Suppressor macrophage (primary cell): ENCODE measurements at places on chromosomes 16 and 17.

GRCh38 chr16:66598111-66598510 is 6.4 kb upstream of the CMTM3 start:
- DNase-seq = peak; percentile 45

DNA sequence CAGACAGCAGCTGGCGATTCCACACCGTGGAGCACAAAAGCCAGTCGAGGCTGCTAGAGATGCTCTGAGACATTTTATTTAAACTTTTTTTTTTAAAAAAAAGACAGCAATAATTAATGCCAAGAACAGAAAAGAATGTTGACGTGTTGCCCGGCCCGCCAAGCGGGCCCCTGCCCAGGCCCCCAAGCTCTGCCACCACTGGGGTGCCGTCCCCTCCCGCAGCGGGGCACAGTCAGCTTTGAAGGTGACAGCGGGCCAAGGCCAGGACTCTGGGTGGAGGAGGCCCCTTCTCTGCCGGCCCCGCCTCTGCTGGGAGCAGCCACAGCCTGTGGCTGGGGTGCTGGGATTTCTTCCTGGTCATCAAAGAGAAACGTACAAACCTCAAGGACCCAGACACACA is 9.8 kb downstream of the RNF166 start:
- no peak for DNase-seq

DNA sequence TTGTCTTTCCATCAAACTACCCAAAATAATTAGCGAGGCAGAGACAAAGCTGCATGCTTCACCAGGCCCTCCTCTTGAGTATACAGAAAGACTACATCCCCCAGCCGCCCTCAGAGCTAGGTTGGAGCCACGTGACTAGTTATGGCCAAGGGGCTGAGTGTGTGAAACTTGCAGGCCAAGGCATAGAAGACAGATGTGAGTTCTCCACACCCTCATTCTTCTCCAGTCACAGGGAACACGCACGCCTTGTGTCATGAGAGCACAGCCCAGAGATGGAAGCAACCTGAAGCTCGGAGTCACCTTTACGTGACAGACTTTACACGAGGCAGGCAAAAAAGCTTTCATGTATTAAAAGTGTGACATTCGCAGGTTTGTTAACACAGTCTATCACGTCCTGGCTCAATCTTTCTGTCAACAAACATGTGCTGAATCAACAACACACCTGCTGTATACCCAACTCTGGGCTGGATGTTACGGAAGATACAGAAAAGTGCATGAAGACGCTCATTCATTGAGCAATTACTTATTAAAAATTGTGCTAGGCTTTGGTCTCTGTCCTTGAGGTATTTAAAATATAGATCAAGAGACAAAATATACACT is 38.3 kb downstream of the STX8 start:
- DNase-seq = no peak

DNA sequence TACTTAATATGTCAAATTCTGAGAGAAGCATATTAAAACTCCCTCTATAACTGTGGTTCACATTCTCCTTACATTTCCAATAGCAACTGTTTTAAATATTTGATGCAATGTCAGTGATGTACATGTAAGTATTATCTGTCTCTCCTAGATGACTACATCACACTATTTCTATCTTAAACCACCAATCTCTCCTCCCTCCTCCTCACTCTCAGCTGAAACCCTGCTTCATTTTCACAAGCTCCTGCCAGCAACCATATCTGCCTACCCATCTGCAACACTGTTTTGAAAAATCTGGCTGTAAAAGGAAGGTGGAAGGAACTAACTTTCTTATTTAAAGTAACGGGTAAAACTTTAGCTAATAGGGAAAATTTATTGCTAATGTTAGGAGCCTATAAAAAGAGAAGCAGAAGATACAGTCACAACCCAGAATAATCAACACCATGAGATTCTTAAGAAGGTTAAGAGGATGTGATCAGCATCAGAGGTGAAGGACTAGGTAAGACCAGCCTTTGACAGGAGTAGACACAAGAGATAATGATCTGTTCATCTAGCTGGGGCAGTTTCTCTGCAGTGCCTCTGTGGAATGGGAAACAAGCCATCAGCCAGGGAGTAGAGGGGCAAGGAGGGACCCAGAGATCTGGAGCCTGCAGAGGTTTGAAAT is 31.0 kb downstream of the MYH10 start:
- DNase-seq = no peak

- peak; percentile 73 for DNase-seq
These were observed 404.1 kb downstream of the WWOX start for GRCh38 chr16:78503602-78504001.
